Activated naive CD4-positive, alpha-beta T cell treated with anti-CD3 and anti-CD28 coated beads, Interleukin-2, amount 50 U/mL, for 72 hours (primary cell): ENCODE measurements at places on chromosomes 7 and 10. TPM values are rescaled to one million over a fixed set of nuclear protein-coding genes. Genes with fewer than 3 reads are reported as not detected.
A peak's percentile ranks its signal among the peaks of the same experiment; 100 is the strongest.

DNA sequence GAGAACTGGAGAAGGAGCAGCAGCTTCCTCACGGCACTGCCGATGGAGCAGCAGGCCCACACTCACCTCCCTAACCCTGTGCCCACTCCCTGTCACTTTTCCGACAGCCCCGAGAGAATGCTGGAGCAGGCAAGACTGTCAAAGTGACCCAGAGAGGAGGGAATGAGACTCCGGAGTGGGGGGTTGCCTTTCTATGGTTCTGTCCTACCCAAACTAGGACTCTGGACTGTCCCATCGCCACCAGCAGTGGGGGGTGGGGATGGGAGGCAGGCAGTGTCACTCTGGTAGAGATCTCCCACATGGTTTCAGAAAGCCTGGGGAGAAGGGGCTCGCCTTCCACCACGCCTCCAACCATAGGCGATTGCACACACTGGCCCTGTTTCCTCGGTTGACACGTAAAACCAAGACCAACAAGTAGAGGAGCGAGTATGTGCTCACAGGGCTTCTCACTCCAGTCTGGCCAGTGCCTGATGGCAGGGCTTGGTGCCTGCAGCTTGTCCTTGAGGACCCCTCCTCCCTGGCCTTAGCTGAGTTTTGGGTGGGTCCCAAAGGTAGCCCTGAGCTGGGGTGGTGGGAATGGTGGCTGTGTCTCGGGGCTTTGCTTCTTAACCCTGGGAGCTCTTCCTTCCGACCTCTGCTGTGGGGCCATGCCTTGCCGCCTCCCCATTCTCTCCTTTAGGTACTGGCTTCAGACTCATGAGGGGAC is 148.5 kb downstream of the PTPN20 start:
- no peak for DNase-seq

NYAP1 gene
- total RNA-seq, result 0.89 TPM

LRMDA gene
- not detected for total RNA-seq

ZNF680 gene
- 14.6 TPM for total RNA-seq

DNA sequence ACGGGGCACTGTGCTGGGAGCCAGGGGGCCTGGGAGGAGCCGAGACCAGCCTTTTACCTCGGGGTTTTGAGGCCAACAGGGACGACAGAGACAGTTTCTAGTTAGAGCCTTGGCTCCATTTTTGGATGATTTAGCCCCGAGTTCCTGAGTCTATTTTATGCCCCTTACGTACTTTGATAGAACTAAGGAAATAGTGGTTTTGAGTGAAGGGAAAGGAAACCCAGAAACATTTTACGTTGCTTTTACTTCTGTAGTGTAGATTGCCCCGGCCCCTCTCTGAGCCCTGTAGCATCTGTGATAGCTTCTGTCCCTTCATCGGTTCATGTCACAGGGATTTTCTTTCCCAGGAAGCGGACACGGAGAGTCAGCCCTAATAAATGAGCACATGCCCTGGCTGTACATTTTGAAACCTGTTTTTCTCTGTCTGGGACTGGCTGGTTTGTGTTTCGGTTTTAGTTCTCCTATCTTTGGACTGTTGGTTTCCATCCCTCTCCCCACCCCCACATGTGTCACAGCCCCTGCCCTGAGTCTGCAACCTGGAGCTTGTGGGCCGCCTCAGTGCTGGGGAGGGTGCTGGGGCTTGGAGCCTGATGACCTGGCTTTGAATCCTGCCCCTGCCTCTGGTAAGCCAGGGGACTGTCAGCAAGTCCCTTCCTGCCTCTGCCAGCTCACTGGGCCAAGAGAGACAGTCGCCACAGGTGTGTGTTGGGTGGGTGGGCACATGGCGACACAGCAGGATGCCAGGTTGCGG is 6.9 kb upstream of the ORAI2 start:
- peak; percentile 68 for DNase-seq

DNA sequence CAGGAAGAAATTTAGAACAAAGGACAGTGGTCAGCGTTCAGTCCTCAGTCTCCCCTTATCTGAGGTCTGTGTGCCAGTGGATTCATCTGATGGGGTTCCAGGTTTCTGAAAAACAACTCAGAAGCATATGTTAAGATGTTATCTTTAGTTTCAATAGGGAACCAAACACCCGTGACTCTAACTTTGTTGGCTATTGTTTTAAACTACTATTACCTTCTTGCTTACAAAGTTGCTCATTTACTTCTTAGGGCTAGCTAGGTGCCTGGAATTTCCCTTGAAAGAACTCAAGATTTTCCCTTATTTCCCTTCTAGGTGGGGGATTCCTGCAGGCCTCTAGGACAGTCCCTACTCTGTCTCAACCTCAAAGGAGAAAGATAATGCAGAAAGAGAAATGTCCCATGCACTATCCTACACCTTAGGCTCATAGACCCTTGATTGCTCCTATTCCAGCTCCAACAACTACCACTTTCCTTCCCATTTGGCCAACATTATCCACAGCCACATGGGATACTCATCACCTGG is 192.5 kb upstream of the LYZL1 start:
- no peak for DNase-seq

GRCh38 chr7:110831419-110831818 is 259.5 kb upstream of the LRRN3 start:
- DNase-seq, result no peak
